Fibroblast of pulmonary artery (primary cell): ENCODE measurements at places on chromosomes 7 and 10.
A peak's percentile ranks its signal among the peaks of the same experiment; 100 is the strongest.

DNA sequence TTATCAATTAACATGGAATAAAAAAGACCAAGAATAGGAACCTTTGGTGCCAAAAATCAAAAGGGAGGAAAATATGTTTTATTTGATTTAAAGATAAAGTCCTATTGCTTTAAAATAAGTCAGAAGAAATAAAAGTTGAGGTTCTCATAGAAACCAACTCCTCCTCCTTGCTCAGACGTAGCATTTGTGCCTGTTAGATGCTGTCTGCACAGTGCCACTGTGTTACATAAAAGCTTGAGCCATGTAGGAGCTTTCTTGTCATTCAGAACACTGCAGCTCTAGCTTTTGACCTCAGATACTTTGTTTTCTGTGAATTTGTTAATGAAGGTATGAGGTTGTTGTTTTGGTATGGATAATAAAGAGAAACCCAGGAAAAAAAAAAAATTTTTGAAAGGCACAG is 50.3 kb downstream of the LRRC4 start:
- DNase-seq = no peak

DNA sequence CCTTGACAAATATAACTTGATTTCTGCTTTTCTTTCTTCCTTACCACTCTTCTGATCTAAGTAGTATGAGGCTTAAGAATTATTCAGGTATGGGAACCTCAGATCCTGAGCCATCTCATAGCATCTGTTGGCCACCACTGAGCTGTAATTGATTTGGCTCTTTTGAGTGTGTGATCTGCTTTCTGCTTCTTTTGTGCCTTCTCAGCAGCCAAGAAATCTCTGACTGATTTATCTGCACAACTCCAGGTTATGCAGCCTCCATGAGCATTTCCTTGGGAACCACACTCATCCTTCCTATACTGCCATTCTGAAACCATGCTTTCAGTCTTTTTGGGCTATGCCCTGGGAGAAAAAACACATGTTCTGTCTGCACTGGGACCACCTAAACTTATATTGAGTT is 178.0 kb upstream of the FAM3C start:
- DNase-seq = no peak

DNA sequence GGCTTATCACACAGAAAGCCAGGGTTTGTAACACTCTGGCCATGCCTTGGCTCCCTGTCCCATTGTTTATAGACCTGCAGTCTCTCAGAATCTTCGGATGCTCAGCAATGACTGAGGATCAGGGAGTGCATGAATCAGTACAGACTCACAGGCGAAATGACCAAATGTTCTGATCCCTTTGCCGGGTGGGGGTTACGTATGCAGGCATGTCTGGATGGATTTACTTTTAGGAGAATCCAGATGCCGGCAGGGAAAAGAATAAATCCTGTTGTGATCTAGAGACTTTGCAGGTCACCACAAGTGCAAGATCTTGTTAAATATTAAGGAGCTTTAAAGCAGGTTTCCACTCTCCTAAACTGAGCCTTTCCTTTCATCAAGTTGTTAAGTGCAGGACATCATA is 149.5 kb downstream of the SFMBT2 start:
- DNase-seq = peak; percentile 31

- no peak for DNase-seq
Observed at GRCh38 chr10:77500754-77501151, 136.9 kb downstream of the KCNMA1 start.

DNA sequence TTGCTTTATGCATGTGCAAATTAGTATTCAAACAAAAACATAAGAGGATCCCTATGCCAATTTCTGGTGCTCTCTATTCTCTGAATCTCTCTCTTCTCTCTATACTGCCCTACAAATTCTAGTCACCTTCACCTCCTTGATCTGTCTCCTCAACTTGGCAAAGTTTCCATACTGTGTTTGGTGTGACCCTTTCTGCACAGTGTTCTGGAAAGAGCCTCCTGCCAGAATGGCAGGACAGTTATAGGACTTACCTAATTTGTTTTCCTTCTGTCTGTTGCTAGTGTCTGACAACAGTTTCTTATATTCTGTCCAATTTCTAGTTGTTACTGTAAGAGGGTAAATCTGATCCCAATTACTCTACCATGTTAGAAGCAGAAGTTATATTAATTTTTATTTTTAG is 34.3 kb downstream of the MAPK8 start:
- DNase-seq = no peak

- DNase-seq = peak; percentile 47
Observed at GRCh38 chr10:99660662-99661376, 1.5 kb downstream of the ENTPD7 start.

DNA sequence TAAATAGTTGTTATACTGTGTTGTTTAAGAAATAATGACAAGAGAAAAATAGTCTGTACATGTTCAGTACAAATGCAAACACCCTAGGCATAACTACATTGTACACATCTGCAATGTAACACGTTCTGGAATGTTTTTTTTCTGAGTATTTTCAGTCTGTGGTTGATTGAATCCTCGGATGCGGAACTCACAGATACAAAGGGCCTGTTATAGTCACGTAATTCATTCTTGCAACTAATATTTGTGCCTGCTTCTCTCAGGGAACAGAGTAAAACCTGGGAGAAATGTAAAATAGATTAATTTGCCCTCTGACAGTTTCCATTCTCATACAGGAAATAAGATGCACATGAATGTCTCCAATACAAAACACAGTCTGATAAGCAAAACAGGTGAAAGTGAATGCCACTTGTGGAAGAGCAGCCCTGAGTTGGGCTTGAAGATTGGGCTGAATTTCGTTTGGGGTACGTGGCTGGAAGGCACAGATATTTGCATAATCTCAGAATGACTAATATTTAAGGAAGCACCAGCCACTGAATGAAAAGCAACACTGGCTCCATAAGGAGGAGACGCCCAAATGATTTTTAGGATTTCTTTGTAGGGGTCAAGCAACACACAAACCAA is 19.1 kb downstream of the DENND2A start:
- DNase-seq = no peak

DNA sequence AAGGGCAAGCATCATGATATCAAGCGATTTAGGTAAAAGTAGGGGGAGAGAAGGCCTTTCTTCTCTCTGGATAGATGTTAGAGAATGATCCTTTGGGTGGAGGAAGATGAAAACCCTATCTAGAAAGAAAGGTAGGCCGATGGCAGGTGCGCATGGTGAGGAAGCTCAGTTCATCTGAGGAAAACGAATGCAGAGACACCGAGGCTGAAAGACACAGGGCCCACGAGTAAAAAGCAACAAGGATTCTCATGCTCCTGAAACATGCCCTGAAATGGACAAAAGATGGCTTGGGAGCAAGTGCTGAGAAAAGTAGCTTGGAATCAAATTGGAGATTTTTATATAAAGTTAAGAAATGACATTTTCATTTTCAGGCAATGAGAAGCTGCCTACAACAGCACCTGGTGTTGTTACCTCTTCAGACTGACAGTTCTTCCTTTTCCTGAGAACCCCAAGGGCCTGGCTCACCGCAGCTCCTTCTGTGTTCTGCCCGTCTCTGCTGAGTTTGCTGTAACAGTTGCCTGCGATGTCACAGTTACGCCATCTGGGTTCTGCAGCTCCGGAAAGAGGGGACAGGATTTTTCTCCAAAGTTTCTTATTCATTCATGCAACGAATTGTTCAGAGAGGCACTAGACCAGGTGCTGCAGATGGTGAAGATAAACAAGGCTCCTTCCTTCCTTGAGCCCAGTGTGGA is 402.0 kb upstream of the KLF6 start:
- DNase-seq = no peak

DNA sequence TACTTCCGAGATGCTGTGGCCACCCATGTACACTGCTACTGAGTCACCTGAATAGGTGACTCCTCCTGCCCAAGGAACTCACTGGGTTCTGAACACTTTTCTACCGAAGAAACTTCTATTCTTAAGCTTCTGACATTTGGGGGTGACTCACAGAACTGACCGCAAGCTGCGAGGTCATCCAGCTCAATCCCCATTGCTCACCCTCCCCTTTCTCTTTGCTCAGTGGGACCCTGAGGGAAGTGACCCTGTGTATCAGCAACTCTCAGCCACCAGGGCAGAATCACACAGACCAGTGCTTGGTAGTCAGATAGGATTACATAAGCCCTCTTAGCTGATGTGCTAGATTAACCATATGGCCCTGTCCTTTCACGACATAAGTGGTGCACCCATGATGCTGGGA is 46.3 kb downstream of the INSYN2A start:
- no peak for DNase-seq

DNA sequence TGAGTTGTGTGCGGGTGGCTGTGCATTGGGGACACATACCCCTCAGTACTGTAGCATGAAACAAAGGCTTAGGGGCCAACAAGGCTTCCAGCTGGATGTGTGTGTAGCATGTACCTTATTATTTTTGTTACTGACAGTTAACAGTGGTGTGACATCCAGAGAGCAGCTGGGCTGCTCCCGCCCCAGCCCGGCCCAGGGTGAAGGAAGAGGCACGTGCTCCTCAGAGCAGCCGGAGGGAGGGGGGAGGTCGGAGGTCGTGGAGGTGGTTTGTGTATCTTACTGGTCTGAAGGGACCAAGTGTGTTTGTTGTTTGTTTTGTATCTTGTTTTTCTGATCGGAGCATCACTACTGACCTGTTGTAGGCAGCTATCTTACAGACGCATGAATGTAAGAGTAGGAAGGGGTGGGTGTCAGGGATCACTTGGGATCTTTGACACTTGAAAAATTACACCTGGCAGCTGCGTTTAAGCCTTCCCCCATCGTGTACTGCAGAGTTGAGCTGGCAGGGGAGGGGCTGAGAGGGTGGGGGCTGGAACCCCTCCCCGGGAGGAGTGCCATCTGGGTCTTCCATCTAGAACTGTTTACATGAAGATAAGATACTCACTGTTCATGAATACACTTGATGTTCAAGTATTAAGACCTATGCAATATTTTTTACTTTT is 1.8 kb downstream of the DDIT4 start:
- peak; percentile 60 for DNase-seq
